ENCODE measurements at places on chromosomes 1 and 21.

DNA sequence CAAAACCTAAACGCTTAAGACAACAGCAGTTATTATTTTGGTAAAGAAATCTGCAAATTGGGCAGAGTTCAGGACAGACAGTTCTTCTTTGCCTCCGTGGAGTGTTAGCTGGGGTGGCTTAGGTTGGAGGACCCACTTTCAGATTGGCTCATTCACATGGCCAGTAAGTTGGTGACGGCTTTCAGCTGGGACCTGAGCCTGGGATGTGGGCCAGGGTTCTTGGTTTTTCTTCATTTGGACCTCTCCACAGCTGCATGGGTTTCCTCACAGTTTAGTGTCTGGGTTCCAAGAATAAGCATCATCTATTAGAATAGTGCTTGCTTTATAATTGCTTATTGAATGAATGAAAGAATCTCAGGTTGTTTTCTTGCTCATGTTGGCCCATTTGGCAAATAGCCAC is 72.2 kb downstream of the ATF6 start:
- no peak for DNase-seq

DNA sequence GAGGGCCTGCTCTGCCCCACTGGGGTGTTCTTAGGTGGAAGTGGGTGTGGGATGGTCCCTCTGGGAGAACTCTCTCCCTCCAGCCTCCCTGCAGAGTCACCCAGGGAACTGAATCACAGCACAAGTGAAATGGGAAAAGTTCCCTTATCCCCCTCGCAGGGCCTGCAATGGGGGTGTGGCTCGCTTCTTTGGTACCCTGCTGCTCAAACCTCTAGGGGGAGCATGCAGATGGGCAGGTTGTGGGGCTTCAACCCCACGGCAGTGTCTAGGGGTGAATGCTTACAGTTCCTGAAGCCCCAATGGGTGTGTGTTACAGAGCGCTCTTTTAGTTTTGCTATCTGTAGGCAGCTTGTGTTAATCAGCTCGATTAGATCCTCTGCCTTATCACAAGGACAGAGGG is 59.0 kb upstream of the TINAGL1 start:
- DNase-seq = no peak

DNA sequence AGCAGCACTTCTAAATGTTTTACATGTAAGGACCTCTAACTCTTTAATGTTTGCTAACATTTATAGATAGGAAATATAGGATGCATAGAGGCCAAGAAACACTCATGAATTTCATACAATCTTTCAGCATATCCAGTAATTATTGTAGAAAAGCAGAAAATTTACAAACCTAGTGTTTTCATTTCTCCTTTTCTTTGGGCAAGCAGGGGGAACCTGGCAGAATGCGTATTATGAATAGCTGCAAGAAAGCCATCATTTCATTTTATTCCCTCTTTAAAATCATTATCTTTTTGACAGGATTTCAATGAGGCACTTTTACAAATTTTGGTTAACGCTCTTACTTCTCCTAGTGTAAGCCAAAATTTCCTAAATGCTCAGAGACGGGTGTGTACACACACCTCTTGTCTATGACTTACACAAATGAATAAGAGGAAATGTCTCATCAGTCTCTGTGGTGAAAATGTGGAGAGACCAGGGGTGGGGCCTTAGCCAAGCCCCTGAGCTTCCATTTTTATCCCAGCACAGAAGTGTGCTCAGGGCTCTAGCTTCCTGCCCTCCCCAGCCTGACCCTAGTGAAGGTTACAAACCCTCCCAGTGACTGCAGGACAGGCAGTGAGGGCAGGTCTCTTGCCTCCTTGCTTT is 91.6 kb downstream of the LRRC8C start:
- no peak for DNase-seq

DNA sequence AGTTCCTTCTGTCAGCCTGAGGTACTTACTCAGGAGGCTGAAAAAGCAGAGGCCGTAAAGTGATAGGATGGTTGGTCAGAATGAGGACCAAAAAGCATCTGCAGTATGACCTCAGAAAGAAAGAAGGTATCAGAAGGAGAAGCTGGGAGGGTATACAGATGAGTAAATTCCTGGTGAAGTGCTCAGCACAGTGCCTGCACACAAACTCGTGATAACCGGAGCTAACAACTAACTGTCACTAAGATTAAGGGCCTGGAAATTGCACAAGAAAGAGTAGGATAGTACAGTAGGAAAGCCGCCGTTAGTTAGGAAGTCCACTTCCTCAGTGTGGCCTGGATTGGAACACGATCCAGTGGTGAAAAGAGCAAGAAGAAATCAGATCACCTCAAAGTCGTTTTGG is 62.6 kb downstream of the VPS26C start:
- no peak for DNase-seq

DNA sequence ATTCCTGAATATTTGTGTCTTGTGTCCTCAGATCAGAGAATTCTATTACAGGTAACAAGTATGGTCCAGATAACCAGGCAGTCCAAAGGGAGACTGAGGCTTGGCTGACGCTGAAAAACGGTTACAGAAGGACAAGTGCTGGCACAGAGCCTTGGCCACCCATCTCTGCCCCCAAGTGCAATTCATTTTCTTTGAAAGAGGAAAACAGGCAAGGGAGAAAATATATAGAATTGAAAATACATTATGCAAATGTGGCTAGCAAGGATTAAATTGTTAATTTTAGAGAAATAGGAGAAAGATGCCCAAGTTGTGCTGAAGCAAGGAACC is 1.2 kb downstream of the SORT1 start:
- DNase-seq = no peak

DNA sequence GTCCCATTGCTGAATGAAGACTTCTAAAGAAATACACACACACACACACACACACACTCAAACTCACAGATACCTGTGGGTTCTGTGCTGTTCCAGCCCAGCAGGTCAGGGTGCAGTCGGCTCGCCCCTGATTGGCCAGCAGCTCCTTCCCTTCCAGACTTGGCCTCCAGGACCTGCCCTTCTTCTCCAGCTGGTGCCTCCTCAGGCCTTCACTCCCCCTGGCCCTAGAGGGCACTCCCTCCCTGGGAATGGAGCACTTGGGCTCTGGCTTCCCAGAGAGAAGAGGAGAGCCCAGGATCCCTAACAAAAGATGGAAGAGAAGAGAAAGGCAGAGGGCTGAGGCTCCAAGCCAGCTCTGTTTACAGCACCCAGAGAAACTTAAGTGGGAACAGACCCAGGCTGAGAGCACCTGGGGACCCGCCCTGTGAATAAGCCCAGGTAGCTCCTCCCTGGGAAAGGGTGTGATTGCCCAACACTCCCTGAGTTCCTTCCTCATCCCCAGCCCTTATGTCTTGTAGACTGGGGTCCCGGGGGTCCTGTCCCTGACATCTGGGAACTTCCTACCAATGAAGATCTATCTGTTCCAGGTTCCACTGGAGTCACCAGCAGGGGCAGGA is at the start of gene PGLYRP3:
Gene PGLYRP3, minus strand, starts transcription at position 383 of the 617 bp plus-strand sequence. CDS start 2,287 bp downstream, outside the sequence.
- DNase-seq = no peak
